ENCODE measurements at places on chromosomes 4 and X.

DNA sequence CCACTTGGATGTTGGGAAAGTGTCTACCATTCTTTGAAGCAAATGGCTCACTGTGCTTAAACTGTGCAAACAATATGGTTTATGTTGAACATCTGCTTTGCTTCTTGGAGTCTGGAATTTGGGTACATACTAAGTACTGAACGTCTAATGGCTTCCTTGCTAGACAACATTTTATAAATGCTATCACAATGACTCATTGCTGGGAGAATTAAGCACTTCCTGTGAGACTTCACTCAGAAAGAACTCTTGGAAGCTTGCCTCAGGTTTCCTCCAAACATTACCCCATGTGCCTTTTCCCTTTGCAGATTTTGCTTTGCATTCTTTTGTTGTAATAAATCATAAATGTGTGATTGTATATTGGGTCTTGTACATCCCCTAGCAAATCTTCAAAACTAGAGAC lies 139.7 kb downstream of the PACRGL start:
- DNase-seq = no peak

GRCh38 chr4:11427121-11427996 lies 1.3 kb downstream of the HS3ST1 start:
- no peak for DNase-seq

GRCh38 chr4:130646886-130647285 lies 1550.9 kb downstream of the C4orf33 start:
- DNase-seq = no peak

GRCh38 chr4:42656679-42656943 lies 294 bp downstream of the ATP8A1 start:
- DNase-seq = no peak

DNA sequence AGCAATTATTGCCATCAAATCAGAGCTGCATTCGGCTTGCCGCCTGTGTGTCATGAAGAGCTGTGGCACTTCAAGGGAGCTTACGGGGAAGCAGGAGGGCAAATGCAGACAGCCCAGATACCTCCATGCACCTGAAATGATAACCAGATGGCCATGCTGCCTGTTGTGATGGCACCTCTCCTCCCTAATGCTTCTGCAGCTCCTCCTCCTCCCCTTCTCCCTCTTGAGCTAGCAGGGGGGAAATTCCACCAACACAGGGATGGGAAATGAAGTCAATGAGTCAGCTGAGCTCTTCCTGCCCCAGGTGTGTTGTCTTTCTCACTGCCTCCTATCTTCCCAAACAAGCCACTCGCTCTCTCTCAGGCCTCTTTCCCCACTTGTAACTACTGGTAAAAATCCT lies 565.0 kb downstream of the BCOR start:
- DNase-seq = no peak

GRCh38 chrX:154731881-154732280 lies 19.0 kb downstream of the GAB3 start:
- no peak for DNase-seq

DNA sequence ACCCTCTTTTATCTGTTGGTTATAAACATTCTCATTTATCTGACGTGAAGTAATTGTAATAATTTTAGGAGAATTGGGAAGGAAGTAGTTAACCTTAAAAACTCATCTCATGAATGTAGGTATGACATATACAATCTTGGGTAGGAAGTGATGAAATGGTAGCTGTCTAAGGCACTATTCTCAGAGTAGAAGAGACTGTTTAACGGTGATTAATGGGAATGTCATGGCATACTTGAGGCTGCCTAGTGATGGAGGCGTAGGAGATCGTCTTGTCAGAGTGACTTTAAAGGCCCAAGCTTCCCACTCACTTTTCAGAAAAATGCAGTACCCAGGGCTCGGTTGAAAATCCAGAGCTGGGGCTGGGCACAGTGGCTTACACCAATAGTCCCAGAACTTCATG lies 19.4 kb upstream of the AGA start:
- DNase-seq = no peak

DNA sequence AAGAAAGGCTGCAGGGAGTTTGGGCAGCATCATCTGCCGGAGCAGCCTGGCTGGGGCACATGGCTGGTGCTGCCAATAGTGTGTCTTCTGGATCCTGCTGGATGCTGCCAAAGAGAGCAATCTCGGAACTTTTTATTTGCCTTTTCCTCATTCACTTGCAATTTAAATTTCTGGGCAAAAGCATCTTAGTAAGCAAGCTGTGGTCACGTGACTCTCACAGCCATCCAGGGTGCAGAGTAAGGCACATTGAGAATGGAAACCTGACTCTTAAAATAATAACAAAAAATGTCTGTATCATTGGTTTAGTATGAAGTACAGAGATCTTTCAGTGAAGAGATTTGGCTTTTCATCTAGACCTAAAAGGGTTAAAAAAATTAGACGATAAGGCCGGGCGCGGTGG lies 910.3 kb downstream of the STIM2 start:
- no peak for DNase-seq

DNA sequence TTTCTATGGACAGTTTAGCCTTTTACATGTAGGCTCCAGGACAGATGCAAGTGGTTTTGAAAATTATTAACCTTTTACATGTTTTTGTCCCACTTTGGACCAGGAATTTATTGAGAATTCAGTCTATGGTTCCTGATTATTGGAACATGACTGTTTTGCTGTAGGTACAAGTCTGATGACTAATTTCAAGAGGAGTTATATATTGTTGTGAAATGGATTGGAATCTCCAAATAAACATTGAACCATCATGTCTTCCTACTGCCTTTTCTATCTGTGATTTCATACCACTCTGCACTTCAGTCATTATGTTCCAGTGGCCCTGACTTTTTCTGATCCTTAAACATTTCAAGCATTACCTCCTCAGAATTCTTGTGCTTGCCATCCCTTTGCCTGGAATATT lies 35.9 kb downstream of the TBC1D19 start:
- no peak for DNase-seq

DNA sequence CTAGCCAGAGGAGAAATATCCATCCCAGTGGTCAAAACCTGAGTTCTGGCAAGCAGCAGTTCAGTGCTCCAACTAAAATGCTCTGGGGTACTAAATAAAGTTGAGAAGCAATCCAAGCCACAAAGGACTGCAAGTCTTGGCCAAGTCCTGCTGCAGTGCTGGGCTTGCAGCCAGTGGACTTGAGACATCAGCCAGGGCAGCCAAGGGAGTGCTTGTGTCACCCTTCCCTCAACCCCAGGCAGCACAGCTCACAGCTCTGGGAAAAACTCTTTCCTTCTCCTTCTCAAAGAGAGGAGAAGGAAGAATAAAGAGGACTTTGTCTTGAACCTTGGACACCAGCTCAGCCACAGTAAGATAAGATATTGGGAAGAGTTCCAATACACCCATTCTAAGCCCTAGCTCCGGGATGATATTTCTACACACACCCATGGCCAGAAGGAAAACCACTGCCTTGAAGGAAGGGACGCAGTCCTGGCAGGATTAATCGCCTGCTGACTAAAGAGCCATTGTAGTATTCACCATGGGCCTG lies 99.8 kb downstream of the PTCHD1 start:
- no peak for DNase-seq

DNA sequence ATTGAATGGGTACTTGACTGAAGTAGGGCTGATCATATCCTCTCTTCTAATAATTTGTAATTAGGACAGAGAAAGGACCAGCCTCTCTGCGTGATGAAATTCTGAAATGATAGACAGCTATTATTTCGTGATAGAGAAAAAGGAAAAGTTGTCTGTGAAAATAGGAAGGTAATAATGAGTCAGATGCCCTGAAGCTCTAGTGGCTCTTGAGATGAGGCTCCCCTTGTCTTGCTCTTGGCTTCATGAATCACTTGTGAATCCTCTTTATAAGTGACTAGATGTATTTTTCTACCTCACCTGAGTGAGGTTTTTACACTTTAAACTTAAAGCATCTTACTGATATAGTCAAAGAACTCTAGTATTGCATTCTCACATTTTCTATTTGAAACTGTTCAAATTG lies 888.9 kb downstream of the PCDH18 start:
- DNase-seq = no peak

GRCh38 chr4:84632092-84632491 lies 49.2 kb downstream of the CDS1 start:
- no peak for DNase-seq

Measured in NCI-H1694 (cell line).